NT2/D1 (cell line): ENCODE measurements at places on chromosomes 3 and 15.

DNA sequence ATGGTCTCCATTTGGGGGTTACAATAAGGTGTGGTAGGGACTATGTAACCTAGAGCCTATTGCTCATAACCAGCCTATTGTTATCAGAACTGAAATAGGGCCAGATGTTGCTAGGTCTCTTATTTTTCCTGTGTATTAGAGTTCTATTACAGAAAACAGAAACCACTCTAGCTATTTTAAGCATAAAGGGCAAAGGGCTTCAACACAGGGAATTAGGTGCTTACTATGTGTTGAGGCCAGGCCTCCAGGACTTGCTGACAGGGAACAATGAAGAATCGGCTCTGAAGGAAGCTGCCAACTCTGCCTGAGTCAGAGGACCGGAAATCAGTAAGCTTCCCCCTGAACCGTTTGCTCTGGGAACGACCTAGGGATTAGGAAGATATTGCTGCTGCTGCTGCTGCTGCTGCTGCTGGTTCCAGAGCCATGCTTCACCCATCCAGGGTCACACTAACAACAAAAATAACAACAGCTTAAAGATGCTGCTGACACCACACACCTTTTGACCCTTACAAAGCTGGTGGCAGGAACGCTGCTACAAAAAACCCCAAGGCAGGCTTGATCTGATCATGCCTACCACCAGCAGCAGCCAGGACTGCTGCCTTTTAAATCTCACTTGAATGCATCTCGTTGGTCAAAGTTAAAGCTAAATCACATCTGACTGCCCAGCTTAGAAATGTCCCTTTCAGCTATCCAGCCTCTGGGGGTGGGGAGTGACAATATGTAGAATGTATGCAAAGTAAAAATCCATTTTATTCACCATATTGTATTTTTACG lies 276.9 kb upstream of the IL12A start:
- no peak for DNase-seq

DNA sequence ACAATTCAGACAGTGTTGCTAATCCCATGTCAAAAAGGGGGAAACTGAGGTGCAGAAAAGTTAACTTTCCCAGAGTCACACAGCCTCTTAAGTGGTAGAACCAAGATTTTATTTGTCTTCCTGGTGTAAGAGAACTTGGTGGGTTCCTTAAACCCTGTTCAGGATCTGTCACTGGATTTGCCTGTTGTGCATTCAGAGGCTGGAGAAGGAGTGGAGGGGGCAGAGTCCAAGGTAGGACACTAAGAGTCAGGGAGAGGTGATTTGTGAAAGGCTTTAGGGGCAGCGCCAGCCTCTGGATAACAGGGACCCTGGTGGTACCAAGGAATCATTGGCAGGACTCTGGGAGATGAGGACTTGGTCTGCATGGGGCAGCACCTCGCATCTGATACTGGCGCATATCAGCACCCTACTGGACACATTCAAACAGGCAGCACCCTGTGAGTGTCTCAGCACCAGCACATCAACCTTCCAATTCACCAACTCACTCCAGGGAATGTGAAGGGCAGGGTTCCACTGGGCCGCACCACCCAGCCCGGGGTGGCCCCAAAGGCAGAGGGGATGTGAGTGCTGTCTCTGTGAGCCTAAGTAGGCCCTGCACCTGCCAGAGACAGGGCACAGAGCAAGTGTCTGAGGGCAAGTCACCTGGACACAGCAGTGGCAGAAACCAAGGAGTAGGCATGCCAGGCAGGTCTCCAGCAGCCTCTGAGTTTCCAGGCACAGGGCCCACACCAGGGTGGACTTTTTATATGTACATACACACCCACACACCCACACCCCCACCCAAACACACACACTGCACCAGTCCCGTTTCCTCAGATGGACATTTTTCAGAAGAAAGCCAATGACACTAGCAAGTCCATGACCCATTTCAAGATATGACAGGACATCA lies 71.6 kb downstream of the LIPC start:
- DNase-seq = no peak

DNA sequence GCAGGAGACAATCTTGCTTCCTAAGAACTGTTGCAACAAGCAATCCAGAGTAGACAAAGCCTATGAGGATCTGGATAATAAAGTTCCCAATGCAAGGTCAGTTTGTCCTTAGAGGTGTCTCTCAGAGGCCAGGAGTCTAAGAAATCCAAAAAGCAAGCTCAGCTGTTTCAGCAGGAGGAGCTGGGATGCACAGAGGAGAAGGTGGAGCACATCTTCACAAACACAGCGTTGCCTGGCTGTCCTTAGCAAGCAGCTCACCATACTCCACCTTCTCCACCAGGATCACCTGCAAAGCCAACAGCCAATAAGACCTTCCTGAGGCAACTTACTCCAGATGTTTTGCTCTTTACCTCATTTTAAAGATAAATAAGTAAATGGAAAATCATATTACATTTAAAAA lies 365 bp downstream of the ZBED2 start:
- DNase-seq = no peak

- no peak for DNase-seq
Measured at GRCh38 chr15:73809728-73810501, 56.8 kb upstream of the INSYN1 start.

- no peak for DNase-seq
Measured at GRCh38 chr3:78726545-78726944, 1041.3 kb downstream of the ROBO1 start.

- no peak for DNase-seq
Measured at GRCh38 chr3:54999811-55000210, 72.0 kb upstream of the LRTM1 start.

- no peak for DNase-seq
Measured at GRCh38 chr3:18827664-18828063, 320.6 kb upstream of the KCNH8 start.
